ENCODE measurements at places on chromosomes 7 and 10.
A peak's percentile ranks its signal among the peaks of the same experiment; 100 is the strongest.

DNA sequence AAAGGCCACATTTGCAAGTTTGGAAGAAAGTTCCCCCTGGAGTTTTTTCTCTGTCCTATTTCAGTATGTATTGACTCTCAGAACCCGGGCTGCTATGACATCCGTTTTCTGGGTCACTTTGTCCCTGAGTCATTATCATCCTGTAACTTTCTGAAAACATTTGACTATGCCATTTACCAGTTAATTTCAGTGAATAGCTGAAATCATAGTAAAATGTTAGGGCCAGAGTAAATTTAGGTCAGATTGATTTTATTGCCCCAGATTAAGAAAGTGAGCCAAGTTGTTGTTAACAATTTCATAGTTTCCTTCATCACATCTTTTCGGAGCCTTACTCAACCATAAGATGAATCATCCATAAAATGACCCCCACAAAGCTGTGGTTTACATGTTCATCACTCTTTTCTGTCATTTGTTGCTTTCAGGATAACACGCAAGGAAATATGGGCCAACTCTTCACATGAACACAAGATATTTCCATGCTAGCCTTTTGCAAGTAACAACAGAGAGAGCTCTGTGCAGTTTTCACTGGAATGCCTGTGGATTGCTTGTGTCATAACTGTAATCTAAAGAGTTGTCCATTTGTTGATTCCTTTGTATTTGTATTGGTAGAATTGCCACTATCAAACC lies 3.9 kb upstream of the MACC1 start:
- DNase-seq, result peak; percentile 83

DNA sequence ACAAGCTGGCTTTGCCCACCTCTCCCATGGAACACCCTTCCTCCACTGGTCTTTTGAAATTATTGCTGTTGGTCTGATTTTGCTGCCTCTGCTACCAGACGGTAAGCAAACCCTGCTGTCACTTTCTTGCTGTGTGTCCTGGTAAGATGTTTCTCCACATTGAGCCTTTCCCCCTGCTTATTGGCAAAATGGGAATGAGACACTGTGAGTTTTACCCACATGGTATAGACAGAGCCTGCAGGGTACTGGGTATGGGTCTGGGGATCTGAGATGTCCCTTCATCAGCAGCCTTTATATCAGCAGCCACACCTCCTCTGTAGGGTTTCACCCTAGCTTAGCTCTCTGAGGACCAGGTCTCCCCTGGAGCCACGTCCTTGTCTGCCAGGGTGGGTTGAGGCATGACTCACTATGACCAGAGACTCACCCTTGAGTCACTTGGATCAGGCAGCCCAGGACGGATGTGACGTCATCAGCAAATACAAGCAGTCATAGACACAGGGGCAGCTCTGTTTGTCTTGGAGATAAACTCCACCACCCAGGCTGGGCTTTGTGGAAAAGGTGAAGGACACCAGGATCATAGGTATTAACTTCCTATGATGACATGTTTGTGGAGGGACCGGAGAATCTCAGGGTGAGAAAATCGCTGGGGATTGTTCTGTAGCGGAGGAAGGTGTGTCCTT lies 17.9 kb upstream of the BAIAP2L1 start:
- no peak for DNase-seq

GRCh38 chr7:45638916-45639315 lies 64.7 kb downstream of the ADCY1 start:
- no peak for DNase-seq

DNA sequence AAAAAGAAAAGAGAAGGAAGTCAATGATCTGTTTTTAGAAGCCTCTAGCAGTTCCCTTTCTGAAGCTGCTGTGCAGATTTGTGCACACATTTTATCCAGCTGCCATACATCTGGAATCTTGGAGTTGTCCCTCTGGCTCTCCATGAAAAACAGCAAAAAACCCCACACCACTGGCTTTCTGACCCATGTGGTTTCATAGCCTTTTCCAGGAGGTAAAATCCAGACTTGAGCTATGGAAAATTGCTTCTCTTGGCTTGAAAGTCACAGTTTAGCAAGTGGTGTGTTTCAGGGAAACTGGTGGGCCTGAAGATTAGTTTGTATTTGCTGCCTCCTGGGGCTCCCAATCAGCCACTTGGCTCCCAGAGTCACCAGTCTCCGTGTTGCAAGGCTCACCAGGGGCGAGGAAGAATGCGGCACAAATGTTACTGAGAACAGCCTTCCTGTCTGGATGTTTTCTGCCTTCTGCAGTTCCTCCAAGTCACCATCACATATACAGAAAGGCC lies 50.1 kb upstream of the ADRB1 start:
- peak; percentile 23 for DNase-seq

- peak; percentile 44 for DNase-seq
These were observed 64.0 kb downstream of the RASGEF1A start for GRCh38 chr10:43202657-43203447.

DNA sequence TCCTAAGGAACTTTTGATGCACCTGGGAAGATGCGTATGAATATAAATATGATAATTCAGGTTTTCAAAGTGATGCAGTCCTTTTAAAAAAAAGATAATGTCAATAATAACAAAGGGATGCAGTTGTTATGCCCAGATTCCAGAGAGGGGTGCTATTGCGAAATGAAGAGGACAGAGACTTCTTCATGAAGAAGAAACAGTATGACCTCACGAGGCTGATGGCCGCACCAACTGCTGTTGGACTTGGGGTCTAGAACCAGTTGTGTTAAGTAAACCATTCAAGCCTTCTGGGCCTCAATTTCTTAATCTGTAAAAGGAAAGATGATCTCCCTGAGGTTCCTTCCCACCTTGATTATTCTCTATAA lies 55.1 kb downstream of the LYZL2 start:
- no peak for DNase-seq

DNA sequence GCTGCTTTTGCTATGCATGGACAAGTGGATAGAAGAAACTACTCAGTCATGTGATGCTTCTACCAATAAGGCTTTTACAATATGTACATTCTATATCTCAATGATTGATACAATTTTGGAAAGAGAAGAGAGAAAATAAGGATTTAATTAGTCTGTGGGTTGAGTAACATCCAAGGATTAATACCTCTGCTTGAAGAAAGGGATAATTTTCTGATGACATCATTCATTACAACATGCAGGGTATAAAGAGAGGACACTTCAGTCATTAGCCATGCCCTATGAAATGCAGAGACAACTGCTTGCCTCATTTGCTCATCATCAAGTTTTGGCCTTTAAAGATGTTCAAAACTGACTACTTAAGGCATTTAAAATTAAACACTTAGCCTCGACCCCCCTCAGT lies 237.3 kb downstream of the AHR start:
- DNase-seq, result no peak

DNA sequence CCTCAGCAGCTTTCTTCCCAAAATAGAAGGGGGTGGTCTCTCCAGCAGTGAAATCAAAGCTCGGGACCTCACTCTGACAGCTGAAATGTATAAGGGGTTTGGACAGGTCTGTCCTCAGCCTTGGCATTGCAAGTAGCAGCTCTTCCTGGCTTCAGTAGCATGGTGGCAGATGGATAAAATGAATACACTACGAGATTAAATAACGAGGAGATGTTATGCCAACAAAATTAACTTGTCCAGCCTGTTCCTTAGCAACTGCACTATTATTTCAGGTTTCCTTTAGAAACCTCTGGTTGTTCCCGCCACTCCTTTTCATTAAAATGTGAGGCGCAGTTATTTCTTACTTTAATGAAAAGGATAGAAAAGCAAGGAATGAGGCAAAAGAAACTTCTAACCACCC lies 24.9 kb downstream of the PRLHR start:
- DNase-seq, result no peak

DNA sequence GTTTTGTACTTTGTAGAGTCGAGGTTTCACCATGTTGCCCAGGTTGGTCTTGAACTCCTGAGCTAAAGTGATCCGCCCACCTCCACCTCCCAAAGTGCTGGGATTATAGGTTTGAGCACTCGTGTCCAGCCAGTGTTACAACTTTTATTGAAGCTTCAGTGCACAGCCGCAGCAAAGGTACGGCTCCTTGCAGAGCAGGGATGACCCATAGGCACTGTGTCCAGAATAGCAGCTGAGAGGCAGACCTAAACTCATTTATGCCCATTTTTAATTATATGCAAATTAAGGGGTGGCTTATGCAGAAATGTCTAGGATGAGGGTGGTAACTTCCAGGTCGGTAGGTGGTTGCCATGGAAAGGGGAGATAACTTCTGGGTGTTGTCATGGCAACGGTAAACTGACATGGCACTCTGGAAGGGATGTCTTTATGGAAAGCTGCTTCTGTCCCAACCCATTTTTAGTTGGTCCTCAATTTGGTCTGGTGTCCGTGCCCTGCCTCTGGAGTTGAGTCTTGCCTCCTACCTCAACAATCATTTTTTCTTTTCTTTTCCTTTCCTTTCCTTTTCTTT lies 22.7 kb downstream of the NYAP1 start:
- no peak for DNase-seq

GRCh38 chr10:132926777-132927650 lies 15.4 kb downstream of the CFAP46 start:
- DNase-seq, result no peak

DNA sequence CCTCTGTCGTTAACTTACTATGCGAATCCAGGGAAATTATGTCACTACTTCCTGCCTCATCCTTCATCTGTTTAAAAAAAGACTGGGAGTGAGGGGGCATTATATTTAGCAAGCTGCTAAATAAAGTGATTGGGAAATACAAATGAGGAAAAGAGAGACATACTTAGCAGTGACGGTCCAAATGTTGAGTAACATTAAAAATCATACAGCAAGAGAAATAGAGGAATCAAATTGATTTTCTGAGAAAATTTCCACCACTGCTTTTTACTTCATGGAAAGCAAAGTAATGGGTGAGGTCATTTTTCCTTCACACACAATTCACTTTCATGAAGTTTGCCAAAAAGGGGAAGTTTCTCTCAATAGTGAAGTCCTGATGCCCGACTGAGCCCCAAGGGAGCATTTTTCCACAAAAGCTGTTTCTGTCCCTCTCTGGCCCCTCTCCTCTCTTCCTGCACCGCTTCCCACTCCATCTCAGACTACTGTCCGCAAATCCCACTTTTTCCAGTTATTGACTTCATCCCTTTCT lies 61.9 kb upstream of the ADO start:
- DNase-seq, result peak; percentile 78

GRCh38 chr10:87685832-87686574 lies 26.3 kb downstream of the PAPSS2 start:
- peak; percentile 54 for DNase-seq

- no peak for DNase-seq
These were observed 44.6 kb upstream of the ANAPC16 start for GRCh38 chr10:72171175-72171630.

DNA sequence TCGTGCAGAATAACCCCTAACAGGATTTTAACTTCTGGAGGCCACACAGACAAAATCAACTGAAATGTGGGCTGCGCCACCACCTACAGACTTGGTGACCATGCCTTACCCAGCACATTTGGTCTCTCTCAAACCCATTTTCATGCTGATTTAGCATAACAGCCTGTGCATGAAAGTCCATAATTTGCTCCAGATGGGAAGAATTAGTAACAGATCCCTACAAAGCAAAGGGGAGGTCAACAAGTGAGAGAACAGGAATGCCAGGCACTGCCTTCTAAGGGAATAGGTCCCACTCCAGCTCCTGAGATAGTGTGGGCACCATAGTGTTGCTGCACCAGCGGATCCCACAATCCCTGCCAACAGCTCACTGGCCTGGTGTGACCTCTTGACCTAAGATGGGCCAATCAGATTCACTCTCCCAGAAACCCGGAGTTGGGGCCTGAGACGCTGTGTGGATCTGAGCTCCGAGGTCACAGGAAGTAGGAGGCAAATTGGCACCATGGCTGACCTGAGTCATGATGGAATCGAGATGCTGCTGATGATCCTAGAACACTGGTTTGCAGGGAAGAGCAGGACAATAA lies 32.4 kb downstream of the SLIT1 start:
- DNase-seq, result no peak

GRCh38 chr7:34165466-34165865 lies 260.1 kb downstream of the BMPER start:
- no peak for DNase-seq
